CD4-positive, alpha-beta T cell treated with Interferon gamma for 1 hour (primary cell): ENCODE measurements at places on chromosomes 1 and 21.
A peak's percentile ranks its signal among the peaks of the same experiment; 100 is the strongest.

GRCh38 chr1:50268049-50268448 lies 155.2 kb downstream of the DMRTA2 start:
- DNase-seq = no peak

DNA sequence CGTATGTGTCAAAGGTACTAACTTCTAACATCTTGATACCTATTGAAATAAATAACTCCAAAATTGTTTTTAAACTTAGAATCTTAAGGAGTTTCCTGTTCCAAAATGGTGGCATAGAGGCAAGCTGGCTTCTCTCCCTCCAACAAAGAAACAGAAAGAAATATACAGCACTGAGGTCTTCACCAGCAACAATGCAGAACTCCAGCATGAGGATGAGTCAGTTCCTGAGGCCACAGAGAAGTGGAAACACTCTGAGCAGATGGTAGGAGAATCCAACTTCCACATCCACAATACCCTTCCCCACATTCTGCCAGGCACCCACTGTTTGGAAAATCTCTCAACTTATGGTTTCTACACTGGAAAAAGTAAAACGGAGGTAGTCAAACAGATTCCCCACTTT lies 12.2 kb upstream of the PPIH start:
- DNase-seq = no peak

GRCh38 chr1:43367026-43367903 lies 546 bp downstream of the ELOVL1 start:
- peak; percentile 20 for DNase-seq

DNA sequence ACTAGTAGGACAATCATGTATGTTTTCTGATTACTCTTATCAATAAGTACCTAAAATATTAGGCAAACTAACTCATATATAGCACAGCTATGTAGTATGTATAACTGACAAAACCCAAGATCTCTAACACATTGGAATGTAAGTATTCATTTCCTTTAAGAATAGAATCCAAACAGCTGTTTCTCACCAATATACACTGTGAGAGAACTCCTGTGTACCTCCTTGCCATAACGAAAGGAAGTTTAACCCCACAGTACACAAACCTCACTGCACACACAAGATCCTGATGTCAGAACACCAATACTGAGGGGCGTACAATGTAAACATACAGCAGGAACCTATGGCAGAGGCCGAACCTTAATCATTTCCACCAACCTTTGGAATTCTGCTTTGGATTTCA lies 113.0 kb downstream of the SMYD3 start:
- no peak for DNase-seq

DNA sequence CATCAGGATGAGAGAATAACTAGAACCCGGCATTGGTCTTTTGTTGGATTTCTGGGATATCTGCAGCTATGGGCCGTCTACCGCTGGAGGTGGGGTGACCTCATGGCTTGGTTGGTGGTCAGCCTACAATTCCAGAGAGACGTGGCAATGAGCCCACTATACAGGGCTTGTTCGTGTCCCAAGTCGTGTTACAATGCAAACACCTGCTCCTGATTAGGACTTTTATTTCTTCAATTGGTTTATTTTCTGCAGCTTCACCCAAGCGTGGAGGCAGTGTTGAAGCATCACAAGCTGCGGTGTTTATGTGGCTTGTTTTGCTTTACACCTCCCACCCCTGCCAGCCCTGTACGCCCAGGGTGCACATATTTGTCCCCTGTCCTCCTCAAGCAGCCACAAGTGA lies 211.7 kb upstream of the TMEM51 start:
- DNase-seq = no peak

DNA sequence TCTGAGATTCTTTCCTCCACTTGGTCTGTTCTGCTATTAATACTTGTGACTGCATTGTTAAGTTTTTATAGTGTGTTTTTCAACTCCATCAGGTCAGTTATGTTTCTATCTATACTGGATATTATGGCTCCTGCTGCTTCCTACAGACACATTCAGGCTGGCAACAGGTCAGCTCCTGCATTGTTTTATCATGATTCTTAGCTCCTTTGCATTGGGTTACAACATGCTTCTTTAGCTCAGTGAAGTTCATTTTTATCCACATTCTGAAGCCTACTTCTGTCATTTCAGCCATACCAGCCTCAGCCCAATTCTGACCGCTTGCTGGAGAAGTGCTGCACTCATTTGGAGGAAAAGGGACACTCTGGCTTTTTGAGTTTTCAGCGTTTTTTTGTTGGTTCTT lies 37.3 kb upstream of the F3 start:
- DNase-seq = no peak

DNA sequence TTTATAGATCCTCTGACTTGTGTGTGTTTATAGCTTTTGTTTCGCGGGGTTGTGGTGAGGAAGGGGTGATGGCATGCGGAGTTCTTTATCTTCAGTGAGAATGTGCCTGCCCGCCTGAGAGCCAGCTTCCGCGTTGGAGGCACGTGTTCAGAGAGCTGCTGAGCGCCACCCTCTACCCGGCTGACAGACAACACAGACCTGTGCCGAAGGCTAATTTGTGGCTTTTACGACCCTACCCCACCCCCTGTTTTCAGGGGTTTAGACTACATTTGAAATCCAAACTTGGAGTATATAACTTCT lies 14.4 kb upstream of the CD101 start:
- DNase-seq = peak; percentile 67

GRCh38 chr1:205652984-205653383 lies 21.2 kb upstream of the ELK4 start:
- no peak for DNase-seq

DNA sequence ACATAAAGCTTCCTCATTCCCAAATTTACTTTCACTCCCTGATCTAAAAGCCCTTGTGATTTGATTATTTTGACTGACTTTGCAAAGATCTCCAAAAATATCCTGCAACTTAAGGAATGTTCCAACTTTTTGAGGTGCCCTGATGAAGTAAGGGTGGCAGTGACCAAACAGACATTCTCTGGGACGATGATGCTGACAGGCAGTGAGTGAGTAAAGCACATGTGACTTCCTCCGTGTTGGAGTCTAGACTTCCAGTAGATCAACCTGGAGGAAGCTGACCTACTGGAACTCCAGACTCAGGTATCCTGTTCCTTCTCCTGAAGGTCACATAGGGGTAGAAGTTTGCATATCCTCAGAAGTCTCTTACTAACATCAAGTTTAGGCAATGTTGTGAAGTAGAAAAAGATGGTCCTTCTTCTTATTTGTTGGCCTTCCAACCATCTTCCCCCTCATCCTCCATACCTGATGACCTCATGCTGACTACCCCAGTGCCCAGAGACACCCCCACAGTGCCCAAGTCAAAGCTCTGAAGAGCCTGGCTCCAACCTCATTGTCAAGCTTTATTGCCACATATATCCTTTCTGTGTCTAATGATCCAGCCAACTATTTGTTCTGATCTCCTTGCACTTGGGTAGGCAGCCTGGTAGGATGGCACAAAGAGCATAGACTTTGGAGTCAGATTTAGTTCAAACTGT lies 16.0 kb downstream of the TNFSF4 start:
- no peak for DNase-seq

DNA sequence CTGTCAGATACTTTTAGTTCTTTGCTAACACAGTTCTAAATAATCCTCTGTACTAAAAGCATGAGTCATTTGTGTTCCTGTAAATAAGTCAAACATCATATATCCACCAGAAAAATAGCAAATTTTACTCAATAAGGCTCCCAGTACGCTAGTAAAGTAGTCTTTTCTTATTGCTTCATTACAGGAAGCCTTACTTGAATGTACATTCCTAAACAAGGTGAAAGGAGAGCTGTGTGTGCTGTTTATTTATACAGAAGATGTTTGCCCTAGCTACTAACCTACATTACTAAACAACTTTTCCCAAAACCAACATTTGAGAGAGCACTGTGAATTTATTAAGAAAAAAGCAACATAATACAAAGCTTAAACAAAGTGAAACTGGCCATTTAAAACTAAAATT lies 52.0 kb downstream of the ZNHIT6 start:
- no peak for DNase-seq

DNA sequence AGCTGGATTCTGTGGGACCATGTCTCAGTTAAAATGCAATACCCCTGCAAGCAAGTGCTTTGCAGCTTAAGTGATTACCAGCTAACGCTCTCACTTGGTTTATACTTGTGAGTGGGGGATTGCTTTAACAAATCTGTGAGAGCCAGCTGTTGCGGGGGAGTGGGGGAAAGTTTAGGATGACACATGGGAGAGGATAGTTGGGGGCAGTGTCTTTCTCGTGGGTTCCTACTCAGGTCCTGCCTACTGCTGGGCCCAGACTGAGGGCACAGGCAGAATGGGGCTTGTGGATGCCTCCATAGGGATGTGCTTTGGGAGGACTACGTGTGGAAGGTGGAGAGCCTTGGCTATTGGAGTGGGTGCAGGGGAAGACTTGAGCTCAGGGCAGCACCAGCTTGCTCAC lies 60.1 kb downstream of the ELK4 start:
- DNase-seq = no peak

GRCh38 chr1:10771789-10772188 lies 24.7 kb downstream of the CASZ1 start:
- DNase-seq = no peak

DNA sequence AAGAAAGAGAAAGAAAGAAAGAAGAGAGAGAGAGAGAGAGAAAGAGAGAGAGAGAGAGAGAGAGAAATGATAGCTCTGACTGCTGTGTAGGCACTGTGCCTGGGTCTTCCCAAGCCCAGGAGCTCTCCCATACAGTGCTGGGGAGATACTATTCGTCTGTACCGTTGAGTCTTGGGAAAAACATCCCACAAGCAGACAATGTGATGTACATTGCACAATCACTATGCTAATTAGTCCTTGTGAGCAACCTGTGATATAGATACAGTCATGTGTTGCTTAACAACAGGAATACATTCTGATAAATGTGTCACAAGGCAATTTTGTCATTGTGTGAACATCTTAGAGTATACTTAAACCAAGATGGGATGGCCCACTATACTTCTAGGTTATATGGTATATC lies 381.0 kb downstream of the HHAT start:
- DNase-seq = no peak

DNA sequence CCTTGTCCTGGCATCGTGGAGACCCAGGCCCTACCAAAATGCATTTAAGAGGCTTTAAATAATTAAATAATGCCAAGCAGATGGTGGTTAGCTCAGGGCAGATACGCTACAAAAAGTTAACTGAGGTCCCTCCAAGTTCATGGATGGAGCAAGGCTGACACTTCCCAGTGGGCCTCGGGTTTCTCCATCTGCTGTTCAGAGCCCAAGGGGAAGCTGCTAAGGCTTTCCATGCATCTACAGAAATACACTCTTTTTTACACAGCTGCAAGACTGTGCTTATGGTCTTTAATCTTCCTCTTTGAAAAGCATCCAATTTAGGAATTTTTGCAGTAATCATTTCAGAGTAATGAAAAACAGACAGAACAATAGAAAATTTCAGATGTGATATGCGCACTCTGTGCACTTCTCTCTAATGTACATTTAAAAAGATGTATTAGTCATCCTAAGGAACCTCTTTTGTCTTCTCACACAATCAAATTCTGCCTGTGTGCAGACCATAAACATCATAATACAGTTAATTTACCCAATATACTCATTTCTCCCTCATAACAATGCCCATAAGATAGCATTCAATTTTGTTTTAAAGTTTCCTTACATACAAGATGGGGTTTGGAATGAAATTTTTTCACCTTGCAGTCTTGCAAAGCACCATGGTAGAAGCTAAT lies 173.2 kb upstream of the ATP1B1 start:
- no peak for DNase-seq

DNA sequence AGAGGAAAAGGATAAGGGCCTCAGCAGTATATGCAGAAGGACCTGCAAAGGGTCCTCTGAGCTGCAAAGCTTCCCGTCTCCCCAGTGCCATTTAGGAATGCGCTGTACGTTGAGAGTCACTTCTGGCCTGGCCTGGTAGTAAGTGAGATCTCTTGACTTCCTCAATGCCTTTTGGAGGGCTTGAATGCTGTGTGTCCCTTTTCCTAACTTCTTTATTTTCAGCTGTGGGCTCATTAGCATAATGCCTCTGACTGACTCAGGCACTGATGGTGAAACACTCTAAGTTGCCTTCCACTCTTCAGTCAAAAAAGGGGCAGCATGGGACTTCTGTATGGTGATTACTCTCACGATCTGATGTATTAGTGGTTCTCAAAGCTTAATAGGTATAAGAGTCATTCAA lies 49.9 kb downstream of the XCL1 start:
- peak; percentile 1 for DNase-seq

DNA sequence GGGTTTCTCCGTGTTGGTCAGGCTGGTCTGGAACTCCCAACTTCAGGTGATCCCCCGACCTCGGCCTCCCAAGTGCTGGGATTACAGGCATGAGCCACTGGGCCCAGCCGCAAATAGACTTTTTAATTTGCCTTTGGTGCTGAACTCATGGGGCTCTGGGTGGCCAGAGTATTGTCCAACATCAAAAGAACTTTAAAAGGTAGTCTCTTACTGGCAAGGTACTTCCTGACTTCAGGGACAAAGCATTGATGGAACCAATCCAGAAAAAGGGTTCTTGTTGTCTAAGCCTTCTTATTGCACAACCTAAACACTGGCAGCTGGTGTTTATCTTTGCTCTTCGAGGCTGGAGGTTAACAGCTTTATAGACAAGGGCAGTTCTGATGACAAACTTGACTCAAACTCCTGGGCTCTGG lies 3.8 kb upstream of the KTI12 start:
- no peak for DNase-seq

DNA sequence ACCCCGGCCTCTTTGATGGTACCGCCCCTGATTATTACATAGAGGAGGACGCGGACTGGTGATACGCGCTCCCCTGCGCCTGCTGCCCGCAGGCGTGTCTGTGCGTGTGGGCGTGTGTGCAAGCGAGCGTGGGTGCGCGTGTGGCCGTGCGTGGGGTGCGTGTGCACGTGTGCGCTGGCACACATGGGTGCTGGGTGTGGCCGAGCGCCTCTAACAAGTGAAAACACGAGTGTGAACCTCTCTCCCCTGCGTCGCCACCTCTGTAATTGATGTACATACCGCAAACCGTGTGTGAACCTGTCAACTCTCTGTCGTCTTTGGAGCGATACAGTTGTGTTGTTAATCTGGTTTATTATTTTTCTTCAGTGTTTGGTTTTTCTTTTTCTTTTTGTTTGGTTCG lies 87.8 kb upstream of the TMEM51 start:
- DNase-seq = peak; percentile 24

DNA sequence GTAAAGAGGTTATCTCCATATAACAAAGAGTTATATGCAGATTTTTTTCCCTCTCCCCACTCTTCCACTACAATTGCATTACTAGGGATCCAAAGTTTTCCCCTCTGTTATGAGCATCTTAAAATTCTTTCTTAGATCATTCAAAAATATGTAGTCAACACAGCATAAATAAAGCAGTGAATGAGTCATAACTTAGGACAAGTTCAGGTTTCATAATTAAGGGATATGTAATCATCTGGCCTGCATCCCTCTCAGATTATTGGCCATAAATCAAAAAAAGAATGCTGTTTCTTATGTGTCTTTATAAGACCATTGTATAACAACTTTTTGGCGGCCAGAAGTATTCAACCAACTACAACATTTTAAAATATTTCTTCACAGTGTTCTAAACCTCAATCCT lies 1526.1 kb downstream of the KCNT2 start:
- DNase-seq = no peak

DNA sequence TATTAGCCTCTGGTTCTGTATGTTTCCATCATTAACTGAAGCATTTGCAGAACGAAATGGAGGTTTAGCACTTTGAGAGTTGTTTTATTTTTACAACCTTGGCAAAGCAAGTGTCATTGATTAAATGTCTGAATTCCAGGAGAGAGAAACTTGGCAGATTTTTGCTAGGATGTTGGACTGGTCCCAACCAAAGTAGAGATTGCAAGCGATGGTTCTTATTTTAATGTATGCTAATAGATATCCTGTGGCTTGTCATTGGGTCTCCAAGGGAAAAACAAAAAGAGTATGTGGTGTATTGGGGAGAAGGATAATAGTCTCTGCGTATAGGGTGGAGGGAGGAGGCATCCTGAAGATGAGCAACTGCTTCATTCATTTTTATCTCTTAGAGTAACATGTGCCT lies 457.2 kb upstream of the RUNX1 start:
- no peak for DNase-seq
